NCI-H187 (cell line): ENCODE measurements at places on chromosomes 4 and X.

GRCh38 chr4:168570466-168570865 lies 73.6 kb downstream of the PALLD start:
- DNase-seq: no peak

DNA sequence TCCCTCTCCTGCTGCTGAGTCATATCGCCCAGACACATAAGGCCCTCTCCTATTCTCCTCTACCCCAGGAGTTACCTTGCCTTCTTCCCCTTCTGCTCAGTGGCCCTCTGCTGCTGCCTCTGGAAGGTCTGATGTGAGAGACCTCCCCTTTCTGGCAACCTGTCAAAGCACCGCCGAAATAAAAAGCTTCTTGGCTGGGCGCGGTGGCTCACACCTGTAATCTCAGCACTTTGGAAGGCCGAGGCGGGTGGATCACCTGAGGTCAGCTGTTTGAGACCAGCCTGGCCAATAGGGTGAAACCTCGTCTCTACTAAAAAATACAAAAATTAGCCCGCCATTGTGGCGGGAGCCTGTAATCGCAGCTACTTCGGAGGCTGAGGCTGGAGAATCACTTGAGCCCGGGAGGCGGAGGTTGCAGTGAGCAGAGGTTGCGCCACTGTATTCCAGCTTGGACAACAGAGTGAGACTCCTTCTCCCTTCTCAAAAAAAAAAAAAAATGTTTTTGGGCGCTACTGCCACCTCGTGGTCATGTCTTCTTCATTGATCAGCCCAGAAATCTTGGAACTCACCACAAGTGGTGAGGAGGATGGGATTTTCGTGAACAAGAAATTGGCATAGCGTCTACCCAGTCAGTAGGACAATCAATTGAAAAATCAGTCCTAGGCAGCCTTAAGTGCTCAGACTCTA lies 8.6 kb upstream of the ZXDA start:
- no peak for DNase-seq

DNA sequence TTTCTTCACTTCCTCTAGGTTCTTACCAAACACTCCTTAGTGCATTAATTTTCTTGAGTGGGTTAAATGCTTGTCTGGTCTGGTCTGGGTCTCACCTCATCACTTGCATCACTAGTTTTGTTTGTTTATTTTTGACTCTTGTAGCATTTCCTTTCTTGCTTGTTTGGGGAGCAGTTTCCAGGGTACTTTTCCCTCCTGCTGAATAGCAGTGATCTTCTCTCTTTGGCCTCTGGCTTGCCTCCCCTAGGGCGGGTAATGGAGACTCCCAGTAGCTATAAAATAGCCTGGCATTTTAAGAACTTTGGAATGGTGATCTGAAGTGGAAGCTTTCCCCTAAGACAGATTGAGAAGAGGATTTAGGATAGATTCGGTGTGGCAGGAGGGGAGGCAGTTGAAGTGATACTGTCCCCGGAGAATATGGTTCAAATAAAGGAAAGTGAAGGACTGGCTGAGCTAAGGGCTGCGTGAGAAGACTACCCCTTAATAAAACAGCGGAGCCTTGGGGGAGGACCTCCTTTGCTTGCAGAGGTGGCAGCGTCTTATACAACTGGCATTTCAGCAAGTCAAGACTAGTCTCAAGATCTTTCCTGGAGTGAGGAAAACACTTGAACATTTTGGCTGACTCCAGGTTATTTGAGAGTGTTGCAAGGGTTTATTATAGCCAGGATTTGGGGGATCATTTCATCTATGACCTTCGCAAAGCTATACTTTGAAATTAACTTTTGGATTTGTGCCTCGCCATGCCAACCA lies 190.6 kb downstream of the FRAS1 start:
- no peak for DNase-seq

GRCh38 chrX:33277046-33277445 lies 65.7 kb upstream of the DMD start:
- DNase-seq: no peak

- DNase-seq: no peak
Measured at GRCh38 chr4:83516042-83516772, 19.7 kb upstream of the GPAT3 start.

- no peak for DNase-seq
Measured at GRCh38 chr4:147950261-147950660, 218.4 kb downstream of the ARHGAP10 start.

DNA sequence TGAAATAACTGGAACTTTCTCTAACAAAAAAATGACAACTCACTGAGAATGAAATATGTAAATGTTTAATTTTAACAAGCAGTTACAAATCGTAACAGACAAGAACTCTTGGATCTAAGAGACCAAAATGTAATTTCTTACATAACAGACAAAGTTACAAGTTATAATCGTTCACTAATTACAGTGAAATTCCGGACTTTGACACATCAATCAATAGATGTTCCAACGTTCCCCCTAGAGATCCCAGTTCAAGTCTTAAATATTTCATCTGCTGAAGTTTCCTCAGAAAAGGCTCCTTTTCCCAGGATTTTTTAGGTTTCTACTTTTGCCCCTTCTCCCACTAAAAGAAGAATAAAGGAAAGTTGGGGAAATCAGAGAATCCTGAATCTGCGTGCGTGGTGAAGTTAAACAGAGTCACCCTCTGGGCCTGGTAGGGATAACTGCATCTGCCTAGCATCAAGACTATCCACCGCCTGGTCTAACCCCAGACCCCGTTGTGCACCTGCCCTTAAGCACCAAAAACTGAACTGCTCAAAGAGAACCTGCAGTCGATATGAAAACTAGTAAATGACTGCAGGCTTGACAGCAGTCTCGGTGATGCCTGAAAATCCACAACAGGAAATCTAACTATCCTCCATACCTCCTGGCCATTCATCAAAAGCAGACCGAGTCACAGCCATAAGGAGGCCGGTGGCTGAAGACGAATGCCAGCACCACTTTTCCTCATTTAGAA lies 2.3 kb downstream of the IRF2 start:
- no peak for DNase-seq

DNA sequence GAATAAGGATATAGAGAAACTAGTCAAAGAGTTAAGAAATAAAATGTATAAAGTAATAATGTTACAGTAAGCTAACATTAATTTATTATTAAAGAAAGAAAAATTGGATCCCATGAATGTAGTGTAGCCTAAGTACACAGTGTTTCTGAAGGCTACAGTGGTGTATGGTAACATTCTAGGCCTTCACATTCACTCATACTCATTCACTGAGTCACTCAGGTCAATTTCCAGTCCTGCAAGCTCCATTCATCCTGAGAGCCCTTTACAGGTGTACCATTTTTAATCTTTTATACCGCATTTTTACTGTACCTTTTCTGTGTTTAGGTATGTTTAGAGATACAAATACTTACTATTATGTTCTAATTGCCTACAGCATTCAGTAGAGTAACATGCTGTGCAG lies 120.6 kb upstream of the AGA start:
- no peak for DNase-seq

DNA sequence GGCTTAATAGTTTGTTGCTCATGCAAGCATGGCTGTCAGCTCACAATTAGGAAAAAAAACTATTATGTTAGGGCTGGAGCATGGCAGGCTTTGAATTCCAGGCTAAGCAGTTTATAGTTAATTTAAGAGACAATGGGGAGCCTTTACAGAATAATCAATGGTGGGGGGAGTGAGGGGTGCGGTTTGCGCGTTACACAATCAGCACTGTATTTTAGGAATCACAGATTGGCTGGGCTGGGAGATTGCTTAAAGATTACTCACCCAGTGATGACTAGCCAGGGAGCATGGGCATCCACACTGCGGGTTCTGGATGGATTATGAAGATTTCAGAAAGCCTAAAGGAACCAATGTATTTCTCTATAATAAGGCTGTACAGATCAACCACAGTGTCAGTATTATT lies 186.6 kb downstream of the SOX3 start:
- no peak for DNase-seq

DNA sequence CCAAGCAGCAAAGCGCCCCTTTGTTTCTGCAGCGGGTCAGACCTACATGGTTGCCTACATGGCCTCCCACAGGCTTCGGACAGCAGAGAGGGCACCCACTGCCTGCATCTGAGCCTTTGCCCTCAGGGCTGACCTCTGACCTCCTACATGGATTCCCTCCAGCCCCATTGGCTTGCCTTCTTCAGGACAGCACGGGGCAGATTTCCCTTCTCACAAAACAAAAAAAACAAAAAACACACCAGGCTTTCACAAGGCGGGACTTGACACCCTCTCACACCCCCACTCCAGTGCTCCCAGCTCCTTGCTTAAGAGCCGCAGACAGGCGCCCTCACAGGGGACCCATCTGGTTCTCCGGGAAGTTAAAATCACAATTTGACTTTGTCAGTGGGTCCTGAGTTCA lies 32.9 kb downstream of the ZFYVE28 start:
- DNase-seq: no peak

DNA sequence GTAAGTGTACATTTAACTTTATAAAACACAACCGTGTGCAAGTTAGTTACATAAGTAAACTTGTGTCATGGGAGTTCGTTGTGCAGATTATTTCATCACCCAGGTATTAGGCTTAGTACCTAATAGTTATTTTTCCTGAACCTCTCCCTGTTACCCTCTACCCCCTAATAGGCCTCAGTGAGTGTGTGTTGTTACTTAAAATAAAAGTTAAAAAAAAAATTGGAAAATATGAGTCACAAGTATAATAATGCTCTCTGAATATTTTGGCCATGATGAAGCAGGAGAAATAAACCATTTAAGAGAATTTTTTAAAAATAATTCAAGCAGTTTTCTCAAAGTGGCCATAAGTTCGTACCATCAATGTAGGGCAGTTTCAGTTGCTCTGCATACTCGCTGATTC lies 105.1 kb upstream of the GRID2 start:
- no peak for DNase-seq

GRCh38 chrX:140713174-140713539 lies 3.6 kb downstream of the LINC00632 start:
- DNase-seq: no peak

DNA sequence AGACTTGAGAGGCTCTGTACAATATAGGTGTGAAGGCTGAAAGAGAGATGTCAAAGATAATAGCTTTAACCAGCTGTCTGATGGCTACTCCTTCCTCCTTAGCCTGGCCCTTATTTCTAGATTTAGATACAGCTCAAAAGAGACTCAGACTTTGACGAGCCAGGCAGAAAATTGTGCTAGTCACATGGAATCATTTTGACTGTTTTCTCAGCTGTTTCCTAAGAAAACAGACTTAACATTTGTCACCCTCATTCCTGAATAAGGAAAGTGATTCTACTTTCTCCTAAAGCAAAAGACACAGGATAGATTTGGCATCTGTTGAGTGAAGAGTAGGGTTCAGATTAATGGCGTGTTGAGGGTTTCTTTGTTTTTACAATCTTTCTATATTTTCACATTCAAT lies 340.7 kb downstream of the DHX15 start:
- no peak for DNase-seq

- no peak for DNase-seq
Measured at GRCh38 chrX:101028562-101028961, 23.3 kb downstream of the TRMT2B start.

- DNase-seq: no peak
Measured at GRCh38 chr4:37762991-37763368, 63.5 kb upstream of the PGM2 start.

DNA sequence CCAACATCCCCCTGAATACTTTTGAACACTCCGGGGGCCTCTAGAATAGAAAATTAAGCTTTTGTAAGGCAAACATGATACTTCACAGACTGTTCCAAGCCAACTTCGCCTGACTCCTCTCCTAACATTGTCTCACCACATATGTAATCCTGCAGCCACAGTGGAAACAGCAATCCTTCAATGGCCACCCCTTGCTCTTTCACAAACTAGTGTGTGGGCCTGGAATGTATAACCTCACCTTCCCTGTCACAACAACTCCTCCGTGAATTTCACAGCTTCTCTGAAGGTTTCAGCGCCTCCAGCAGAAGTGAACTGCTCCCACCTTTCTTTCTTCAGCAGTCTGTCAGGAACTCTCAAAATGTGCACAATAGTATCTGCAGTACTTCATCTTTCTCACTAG lies 185.1 kb downstream of the ADGRL3 start:
- no peak for DNase-seq

DNA sequence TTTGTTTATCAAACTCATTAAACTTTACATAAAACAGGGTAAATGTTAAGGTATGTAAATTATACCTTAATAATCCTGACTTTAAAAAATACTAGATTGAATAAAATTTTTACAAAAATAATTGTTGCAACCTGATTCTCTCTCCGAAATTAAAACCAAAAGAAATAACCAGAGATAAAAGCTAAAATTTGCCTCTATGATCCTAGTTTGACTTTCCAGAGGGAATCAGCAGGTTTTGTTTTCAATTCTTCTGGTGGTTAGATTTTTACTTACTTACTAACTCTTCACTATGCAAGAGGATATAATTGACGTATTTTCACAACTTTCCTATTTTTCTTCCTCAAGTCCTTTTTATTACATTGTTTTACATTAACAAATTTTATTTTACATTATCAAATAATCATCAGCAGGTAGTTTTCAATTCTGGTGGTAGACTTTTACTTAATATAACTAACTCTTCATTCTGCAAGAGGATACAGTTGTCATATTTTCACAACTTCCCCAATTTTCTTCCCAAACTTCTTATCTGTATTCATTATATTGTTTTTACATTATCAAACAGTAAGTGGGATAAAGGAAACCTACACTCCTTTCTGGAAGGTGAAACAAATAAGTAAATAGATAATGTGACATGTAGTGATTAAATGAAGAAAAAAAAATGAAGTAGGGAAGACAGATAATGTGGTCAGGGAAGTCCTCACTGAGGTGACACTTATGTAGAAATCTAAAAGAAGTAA lies 52.2 kb downstream of the TBCK start:
- DNase-seq: no peak

DNA sequence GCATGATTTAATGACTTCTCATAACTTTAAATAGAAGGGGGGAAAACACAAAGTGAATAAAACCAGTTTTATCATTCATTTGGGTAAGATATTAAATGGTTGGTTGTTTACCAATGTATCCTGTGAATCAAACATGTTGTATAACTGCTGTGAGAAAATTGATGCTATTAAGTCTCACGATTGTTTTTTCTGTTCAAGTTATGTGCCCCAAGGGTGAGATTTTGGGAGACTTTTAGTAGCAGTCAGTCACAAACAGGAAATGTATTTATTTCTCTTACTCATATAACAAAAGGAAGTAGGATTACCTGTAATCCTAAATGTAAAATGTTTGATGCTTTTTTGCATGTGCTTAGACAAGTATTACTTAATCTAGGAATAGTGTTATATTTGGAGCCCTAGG lies 39.2 kb downstream of the MTHFD2L start:
- no peak for DNase-seq

- DNase-seq: no peak
Measured at GRCh38 chrX:3428792-3429191, 82.3 kb upstream of the MXRA5 start.

- no peak for DNase-seq
Measured at GRCh38 chr4:16120720-16121119, 36.9 kb upstream of the PROM1 start.

DNA sequence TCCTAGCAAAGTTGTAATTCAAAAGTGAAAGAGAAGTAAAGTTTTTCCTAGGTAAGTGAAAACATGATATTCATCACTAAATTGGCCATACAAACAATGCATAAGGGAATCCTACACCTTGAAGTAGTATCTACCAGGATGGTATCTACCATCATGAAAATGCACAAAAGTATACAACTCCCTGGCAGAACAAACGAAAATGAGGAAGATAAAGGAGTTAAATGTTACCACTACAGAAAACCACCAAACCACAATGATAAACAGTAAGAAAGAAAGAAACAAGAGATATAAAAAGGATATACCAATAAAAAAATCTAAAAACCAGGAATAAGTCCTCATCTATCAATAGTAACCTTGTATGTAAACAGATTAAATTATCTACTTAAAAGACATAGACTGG lies 26.9 kb downstream of the GK2 start:
- DNase-seq: no peak

GRCh38 chrX:71321731-71322130 lies 20.2 kb downstream of the ITGB1BP2 start:
- no peak for DNase-seq

GRCh38 chr4:2797545-2798305 lies 4.8 kb downstream of the SH3BP2 start:
- DNase-seq: no peak
